Vein endothelial cell (primary cell): ENCODE measurements at places on chromosomes 1 and 21. TPM values are rescaled to one million over a fixed set of nuclear protein-coding genes. Genes with fewer than 3 reads are reported as not detected.

FCRL2 gene
- not detected in 2 replicates for total RNA-seq

CZIB gene
- 41.5 and 42.8 TPM in 2 replicates for total RNA-seq

CHRM3 gene
- 1.1 and 2.0 TPM in 2 replicates for total RNA-seq

IGSF21 gene
- total RNA-seq, result not detected in 2 replicates

KMO gene
- total RNA-seq, result not detected in 2 replicates

FAM72B gene
- 2.8 and 3.3 TPM in 2 replicates for total RNA-seq

SERPINC1 gene
- 0.38 TPM in 1 of 2 replicates, not detected in the other for total RNA-seq

LYPD8 gene
- total RNA-seq, result not detected in 2 replicates

MYCBP gene
- total RNA-seq, result 8.2 and 11.7 TPM in 2 replicates

HSD3B1 gene
- total RNA-seq, result not detected in 2 replicates

SPATA1 gene
- total RNA-seq, result 0.98 and 1.1 TPM in 2 replicates
